ENCODE measurements at places on chromosomes 2 and 18.

GRCh38 chr2:12106440-12107080, 360.1 kb downstream of the LPIN1 start:
- no peak for DNase-seq

- DNase-seq = no peak
Measured at GRCh38 chr2:186349508-186349907, 136.6 kb upstream of the ZC3H15 start.

GRCh38 chr2:120037995-120038541, 25.2 kb downstream of the EPB41L5 start:
- DNase-seq = no peak

DNA sequence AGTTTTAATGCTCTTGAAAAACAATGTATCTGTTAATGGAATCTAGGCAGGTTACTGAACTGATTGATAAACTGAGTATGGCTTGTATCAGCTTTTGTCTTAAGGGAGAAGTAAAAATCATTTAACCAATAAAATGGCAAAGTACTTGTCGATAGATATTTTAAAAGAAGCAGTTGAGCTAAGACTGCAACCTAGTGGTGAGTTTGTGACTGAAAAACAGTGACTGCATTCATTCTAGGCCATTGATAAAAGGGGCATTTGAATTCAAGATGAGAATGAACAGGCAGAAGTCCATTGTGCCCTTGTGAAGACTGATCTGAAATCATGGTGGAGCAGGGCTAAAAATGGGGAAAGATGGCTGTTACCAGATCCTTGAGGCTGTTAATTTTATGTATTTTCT, 59.4 kb upstream of the MSTN start:
- DNase-seq = no peak

GRCh38 chr2:127416506-127417001, 1.7 kb upstream of the PROC start:
- no peak for DNase-seq

DNA sequence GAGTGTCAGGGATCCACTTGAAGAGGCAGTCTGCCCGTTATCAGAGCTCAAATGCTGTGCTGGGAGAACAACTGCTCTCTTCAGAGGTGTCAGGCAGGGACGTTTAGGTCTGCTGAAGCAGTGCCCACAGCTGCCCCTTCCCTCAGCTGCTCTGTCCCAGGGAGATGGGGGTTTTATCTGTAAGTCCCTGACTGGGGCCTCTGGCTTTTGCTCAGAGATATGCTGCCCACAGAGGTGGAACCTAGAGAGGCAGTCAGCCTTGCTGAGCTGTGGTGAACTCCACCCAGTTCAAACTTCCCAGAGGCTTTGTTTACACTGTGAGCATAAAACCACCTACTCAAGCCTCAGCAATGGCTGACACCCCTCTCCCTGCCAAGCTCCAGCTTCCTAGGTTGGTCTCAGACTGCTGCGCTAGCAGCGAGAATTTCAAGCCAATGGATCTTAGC, 38.1 kb downstream of the PLEK start:
- no peak for DNase-seq

DNA sequence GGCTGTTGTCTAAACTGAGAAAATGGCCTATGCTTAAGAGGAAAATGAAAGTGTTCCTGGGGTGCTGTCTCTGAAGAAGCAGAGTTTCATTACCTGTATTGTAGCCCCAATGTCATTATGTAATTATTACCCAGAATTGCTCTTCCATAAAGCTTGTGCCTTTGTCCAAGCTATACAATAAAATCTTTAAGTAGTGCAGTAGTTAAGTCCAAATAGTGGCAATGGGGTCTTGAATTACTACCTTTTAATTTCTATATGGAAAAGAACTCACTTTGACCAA, 13.8 kb upstream of the ALLC start:
- no peak for DNase-seq

DNA sequence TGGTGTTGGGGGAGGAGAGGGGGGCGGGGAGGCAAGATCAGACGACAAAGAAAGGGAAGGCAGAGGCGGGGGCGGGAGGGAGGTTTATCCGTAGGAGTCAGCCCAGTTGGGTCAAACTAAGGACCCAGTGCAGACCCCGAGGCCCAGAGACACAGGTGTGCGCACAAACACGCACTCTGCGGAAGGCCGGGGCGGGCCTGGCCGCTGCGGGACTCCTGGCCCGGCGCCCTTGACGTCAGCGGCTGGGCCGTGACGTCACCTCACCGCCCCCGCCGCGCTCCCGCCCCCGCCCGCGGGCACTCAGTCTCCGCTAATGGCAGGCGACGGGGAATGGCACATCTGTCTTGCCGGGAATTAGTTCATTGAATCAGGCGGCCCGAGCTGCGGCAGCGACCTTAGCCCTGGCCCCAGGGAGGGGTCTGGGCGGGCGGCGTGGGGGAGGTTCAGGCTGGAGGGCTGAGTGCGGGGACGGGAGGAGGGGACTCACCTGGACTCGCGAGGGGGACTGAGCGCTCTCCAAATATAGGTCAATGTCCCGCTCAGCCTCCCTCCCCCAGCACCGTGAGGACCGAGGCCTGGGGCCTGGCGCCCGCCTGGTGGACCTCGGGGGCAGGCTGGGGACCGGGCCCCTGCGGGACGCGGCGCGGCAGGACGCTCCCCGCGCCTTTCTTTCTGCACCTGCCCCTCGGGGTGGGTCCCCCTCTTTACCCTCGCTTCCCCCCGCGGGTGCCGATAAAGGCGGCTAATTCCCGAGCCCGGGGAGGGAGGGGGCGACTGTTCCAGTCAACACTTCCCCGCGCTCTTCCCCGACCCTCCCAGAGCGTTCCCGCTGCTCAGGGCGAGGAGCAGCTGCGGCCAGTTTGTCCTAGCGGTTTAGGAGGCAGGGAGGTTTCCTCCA, 15.5 kb upstream of the ECEL1 start:
- DNase-seq = no peak

GRCh38 chr2:9221223-9221622, 14.6 kb downstream of the ASAP2 start:
- no peak for DNase-seq

DNA sequence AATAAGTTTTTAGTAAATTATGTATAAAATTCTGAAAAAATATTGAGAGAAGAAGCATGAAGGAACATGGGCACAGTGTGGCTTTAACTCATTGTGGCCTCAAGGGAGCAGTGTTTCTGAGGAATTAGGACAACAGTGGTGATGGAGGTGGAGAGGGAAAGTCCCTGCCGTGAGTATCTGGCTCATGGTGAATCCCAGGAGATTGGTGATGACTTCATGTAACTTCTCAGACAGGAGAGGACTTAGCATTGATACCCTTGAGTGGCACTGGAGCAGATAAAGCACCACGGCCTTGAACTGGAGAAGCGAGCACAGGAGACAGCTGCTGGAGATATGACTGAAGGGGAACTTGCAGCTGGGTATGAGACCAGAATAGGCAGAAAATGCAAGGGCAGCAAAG, 35.0 kb upstream of the LRP1B start:
- no peak for DNase-seq

- DNase-seq = no peak
Measured at GRCh38 chr2:191316246-191316994, 71.2 kb downstream of the MYO1B start.

- DNase-seq = no peak
Measured at GRCh38 chr2:181596556-181596955, 60.3 kb downstream of the CERKL start.

- no peak for DNase-seq
Measured at GRCh38 chr2:103615611-103616105, 853.8 kb downstream of the TMEM182 start.

- DNase-seq = no peak
Measured at GRCh38 chr18:12306752-12307700, 1.0 kb upstream of the TUBB6 start.

DNA sequence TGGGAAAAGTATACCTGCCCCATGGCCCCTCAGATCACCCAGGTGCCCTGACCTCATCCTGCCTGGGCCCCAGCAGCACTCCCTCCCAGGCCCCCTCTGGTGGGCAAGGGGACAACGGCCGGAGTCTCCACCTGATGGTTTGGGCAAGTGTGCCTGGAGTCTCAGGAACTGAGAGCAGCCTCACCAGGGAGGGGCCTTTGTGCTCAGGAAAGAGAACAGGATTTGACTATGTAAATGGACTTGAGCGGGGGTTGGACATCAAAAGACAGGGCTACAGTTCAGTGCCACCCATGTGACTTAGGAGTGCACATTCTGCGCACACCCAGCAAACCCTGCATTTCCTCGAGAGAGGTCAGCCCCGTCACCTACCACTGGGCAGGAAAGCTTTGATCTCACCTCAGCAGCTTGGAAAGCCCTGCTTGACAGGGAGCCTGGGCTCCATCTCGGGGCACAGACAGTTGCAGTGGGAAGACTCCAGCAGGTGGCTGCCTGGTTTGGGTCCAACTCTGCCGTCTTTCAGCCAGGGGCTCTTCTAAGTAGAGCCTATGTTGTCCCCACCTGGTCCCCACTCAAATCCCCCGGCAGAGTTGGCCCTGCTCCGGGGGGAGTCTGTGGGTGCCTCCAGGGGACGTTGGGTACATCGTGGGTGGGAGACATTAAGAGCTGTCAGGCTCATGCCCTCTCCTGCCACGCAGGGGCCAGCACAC, 3.3 kb downstream of the INPP5D start:
- DNase-seq = peak; percentile 26

GRCh38 chr2:100268986-100269385, 53.3 kb downstream of the LONRF2 start:
- DNase-seq = no peak

DNA sequence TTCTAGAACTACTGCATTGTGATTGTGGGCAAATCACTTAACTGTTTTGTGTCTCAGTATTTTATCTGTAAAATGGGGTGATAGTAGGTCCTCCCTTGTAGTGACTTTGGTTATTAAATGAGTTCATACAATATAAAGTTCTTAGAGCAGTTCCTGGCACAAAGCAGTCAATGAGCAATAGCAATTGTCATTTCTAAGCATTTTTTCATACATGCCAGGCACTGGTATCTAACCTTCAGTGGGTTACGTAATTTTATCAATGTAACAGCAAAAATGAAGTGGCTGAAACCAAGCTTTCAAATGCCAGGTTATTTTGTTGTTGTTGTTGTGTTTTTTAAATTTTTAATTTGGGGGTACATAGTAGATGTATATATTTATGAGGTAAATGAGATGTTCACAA, 401.9 kb downstream of the MEIS1 start:
- DNase-seq = no peak

DNA sequence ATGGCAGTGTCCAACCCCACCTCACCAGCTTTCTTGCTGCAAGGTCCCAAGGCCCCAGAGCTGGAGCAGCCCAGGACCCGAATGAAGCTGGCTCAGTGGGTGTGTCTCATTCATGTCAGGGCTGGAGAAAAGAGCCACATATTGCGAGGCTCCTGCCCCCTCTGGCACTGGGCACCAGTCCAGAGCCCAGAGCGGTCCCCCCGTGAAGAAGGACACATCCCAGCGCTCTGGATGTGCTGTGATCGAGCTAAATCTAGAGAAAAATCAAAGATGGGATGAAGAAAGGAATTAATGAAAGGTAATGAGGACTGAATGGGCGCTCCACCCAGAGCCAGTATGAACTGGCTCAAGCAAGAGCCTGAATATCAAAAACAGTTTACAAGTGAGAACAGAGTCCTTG, 13.3 kb upstream of the MPV17 start:
- no peak for DNase-seq

DNA sequence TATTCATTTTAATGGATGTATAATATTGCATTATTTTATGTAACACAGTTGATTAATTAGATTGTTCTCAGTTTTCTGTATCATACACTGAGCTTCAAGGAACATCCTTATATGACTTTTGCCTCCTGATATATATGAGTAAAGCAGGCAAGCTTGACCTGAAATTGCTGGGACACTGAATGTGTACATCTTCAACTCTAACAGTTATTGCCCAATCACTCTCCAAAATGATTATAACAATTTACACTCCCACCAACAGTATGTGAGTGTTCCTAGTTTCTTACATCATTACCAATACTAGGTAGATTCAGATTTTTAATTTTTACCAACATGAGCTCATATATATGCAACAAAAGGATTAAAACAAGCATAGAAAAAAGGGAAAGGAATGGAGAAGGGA, 379.4 kb downstream of the SETBP1 start:
- DNase-seq = no peak

DNA sequence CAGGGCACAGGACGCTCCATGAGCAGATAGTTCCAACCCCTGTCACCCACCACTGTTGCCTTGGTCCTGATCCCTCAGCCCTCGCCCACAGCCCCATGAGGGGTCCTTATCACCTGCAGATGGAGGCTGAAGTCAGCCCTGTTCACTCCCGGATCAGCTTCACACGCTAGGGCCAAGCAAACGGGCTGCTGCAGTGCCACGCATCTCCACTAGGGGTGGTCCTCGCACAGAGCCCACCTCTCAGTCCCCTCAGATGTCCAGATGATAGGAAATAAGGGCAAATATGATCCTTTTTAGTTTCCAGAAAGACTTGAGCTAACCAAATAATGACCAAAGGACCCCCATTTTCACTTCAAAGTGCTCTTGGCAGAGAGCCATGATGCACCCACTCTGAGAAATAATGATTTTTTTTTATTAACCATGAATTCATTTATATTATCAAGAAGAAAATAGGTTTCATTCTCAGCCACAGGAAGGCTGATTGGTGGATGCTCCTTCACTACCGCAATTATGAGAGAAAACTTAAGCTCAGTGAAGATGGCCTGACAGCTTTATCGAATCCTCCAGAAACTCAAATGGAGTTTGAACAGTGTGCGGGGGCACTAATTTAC, 71.9 kb upstream of the KLHL29 start:
- peak; percentile 10 for DNase-seq

DNA sequence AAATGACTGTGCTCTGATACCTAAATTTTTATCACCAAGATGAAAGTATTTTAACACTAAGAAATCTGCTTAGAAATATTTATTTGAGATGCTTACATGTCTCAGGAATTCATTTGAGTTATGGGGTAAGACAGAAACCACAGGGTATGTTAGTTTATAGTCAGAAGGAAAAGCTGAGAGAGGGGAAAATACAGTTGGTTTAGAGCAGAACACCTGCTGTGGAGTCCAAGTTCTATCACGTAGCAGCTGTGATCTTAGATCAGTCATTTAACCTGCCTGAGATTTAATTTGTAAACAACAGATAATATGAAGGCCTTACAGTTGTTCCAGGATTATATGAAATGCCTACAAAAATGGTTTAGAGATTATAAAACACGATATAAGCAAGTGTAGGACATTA, 29.0 kb downstream of the PDE6D start:
- no peak for DNase-seq

DNA sequence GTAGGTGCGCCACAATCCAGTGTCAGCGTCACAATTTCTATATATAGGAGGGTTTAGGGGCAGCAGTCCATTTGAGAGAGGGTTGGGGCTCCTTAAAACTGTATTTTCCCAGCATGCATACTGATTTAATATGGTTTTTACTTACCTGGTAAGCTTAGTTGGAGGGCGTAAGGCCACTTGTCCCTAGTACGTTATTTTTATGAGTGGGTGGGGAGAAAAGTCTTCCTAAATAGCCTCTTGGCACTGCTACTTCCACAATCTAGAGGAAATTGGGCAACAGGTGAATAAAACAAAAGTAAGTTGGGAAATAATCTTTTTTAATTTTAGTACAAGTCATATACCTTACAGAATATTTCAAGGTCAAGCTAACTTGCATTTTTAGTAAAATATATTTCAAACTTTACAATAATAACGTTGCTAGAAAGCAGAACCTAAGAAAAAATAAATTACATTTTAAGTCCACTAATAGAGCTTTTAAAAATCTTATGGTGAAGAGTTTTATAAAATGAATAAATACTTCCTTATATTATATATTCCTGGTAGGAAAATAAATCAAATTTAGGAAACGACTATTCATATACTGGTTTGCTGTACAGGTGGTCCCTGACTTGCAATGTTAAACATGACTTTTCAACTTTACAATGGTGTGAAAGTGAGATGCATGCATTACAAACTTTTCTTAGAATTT, 20.9 kb downstream of the DHRS9 start:
- DNase-seq = no peak
